Amniotic epithelial cell (primary cell): ENCODE measurements at places on chromosomes 3 and 15.

DNA sequence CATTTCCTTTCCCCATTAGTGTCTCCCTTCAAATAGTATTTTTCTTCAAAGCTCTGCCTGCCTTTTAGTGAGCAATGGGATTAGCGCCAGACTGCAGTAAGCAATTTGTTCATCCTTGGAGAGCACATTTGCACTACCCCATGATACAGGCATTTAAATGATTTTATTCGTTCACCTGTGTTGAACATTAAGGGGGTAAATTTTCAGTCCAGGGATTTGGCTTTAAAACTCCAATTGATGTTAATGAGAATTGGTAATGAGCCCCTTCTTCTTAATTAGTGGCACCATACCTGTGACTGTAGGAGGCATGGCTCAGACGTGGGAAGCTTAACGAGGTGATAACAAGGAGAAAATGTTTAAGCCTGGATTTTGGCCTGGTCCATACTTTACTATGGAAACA, 161.4 kb upstream of the NANOGP8 start:
- DNase-seq: no peak

DNA sequence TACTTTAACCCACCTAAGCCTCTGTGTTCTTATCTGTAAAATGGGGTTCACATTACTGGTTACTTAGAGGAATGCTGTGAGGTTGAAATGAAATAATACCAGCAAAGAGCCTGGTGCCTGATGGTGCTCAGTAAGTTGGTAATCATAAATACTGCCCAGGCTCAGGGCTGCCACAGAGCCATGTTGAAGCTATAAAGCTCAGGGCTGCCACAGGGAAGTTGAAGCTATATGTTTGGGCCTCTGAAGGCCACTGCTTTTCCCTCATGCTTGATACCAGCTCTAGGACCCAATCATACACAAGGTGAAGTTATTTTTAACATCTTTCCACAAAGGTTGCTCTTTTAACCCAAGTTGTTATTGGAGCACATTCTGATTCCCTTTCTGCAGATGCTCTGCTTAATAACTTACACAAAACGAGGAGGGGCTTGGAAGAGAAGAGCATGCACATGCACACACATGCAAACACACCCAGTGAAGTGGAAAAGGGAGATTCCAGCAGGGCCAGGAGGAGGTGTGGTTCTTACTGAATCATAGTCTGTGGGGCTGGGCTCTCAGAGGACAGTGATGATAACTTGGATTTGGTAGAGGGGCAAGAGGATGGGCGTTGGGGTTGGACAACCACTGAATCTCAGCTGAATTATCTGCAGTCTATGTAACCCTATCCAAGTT, 17.4 kb downstream of the PARP14 start:
- DNase-seq: no peak

DNA sequence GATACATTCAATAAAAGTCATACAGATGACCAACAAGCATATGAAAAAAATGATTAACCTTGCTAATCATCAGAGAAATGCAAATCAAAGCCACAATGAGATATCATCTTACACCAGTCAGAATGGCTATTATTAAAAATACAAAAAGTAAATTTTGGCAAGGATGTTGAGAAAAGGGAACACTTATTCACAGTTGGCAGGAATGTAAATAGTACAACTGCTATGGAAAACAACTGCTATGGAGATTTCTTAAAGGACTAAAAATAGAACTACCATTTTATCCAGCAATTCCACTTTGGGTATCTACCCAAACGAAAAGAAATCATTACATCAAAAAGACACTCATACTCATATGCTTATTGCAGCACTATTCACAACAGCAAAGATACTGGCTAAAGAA, 1121.8 kb downstream of the TBL1XR1 start:
- DNase-seq: no peak

- DNase-seq: no peak
Measured at GRCh38 chr3:69330891-69331400, 54.9 kb downstream of the FRMD4B start.

- DNase-seq: peak; percentile 71
Measured at GRCh38 chr3:104717828-104718196, 648.9 kb upstream of the ALCAM start.

- DNase-seq: no peak
Measured at GRCh38 chr3:177624528-177625495, 427.5 kb upstream of the TBL1XR1 start.

DNA sequence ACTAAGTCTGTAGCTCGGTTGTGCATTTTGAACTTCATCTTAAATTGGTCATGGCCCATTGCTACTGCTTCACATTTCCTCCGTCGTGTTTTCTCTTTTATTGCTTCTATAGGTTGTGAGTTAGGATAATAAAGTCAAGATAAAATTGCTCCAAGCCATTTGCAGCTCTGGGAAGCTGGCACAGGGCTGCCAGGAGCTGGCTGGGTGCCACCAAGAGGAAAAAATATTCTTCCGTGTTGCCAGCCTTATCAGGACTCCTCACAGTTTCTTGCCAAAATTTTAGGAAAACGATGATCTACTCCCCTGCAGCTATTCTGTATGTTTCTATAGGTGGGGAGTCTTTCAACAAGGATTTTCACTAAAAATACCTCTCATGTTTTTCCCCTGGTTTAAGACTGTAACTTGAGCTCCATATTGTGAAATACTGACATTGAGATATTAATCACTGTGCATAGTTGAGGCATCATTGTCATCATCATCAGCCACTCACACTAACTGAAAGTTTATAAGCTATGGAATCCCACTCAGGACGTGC, 55.4 kb upstream of the PIAS1 start:
- peak; percentile 84 for DNase-seq

DNA sequence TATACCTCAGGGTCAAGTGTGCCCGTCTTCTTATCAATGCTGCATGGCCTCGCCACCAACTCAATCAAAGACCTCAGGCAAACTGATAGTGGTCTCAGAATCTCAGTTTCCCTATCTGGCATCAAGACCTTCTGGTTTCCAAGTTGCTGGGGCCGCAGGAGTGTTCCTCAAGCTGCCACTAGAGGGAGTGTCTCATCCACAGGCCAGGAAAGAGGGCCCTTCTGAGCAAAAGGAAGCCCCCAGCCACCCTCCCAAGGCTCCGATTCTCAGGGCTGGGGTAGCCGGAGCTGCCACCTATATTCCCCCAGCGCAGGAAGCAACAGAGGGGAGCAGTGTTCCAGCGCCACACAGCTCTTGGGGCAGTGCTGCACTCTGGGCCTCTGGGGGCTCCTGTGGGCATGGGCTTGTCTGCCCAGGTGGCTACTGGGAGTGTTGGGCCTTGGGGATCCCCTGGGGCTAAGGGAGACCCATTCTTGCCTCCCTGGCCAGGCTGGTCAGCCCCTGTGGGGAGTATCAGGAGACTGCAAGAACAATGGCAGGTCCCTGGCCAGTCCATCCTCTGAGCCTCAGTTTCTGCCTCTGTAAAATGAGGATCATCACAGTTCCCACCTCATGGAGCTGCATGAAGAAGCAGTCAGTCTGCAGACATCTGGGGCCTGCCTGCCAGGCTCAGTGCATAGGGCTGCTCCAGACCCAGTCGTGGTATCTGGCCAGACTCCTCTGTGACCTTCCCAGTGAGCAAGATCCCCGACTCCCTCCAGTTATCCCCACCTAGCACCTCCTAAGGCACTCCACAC, 23.4 kb upstream of the SEC13 start:
- DNase-seq: peak; percentile 26

GRCh38 chr15:92405942-92406341, 12.3 kb downstream of the ST8SIA2 start:
- no peak for DNase-seq

DNA sequence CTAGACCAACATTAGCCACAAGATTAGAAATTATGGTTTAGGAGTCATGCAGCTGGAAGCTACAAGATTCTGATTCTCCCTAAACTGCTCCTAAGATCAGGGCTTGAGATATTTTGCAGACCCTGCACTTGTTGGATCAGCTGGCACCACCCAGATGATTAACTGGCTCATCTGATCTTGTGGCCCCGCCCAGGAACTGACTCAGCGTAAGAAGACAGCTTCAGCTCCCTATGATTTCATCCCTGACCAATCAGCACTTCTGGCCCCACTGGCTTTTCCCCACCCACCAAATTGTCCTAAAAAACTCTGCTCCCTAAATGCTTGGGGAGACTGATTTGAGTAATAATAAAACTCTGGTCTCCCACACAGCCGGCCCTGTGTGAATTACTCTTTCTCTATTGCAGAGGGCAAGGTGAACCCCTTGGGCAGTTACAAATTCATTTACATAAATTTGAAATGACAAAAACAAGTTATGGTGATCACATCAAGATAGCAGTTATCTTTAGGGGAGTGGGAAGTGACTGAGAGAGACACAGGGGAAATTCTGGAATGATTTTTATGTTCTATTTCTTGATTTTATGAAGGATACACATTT, 76.5 kb downstream of the CD200R1L start:
- peak; percentile 70 for DNase-seq

GRCh38 chr3:12401208-12401607, 83.1 kb upstream of the TSEN2 start:
- no peak for DNase-seq

GRCh38 chr15:97652700-97653167, 307.8 kb upstream of the ARRDC4 start:
- DNase-seq: no peak

DNA sequence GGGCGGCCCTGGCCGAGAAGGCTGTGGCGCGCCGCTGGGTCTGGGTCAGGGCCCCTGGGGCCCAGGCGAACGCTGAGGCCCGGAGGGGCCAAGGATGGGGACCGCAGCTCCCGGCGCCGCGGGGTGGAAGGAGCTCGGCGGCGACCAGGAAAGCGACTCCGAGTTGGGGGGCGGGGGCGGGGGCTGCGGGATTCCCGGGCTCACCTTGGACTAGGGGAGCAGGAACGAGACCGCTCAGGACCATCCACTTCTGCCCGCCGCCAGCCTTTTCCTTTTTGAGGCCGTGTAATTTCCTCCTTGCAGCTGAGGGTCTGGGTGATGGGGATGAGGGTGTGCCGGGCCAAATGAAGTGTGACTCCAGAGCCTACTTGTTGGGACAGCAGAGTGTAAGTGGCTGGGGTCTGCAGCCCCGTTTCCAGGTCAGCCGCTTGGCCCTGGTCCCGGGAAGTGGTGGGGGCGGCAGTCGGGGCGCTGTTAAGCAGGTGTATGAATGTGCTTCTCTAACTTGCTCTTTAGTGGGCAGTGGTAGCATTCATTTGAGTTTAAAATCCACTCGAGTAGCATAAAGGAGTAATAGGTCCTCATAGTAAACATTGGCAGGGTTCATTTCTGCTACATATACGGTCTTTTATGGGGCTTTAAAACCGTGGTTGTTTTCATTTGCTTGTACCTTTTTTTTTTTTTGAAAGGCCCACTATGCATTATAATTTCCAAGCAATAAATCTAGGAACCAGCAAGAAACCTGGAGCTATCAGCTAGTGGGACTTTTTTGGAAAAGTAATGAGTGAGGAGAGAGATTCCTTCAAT, 717 bp downstream of the PXK start:
- peak; percentile 46 for DNase-seq

DNA sequence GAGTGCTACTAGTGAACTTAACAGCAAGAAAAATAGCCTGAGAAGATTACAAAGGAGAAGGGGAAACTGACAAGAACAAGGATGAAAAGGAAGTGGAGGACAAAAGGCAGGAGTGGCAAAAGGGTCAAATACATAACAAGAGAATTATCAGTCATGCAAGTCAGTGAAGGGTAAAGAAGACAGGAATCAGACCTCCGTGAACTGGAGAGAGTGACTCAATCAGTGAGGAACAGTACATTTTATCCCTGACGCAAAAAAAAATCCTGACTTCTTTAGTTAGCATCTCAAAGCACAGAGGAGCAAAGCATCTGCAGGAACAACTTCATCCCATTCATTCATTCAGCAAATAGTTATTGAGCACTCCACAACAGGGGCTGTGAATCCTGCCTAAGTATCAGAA, 97.8 kb downstream of the SST start:
- DNase-seq: peak; percentile 65

- DNase-seq: peak; percentile 56
Measured at GRCh38 chr3:121998611-121999473, 23.2 kb downstream of the ILDR1 start.

- DNase-seq: no peak
Measured at GRCh38 chr3:31777092-31777491, 204.0 kb downstream of the OSBPL10 start.

DNA sequence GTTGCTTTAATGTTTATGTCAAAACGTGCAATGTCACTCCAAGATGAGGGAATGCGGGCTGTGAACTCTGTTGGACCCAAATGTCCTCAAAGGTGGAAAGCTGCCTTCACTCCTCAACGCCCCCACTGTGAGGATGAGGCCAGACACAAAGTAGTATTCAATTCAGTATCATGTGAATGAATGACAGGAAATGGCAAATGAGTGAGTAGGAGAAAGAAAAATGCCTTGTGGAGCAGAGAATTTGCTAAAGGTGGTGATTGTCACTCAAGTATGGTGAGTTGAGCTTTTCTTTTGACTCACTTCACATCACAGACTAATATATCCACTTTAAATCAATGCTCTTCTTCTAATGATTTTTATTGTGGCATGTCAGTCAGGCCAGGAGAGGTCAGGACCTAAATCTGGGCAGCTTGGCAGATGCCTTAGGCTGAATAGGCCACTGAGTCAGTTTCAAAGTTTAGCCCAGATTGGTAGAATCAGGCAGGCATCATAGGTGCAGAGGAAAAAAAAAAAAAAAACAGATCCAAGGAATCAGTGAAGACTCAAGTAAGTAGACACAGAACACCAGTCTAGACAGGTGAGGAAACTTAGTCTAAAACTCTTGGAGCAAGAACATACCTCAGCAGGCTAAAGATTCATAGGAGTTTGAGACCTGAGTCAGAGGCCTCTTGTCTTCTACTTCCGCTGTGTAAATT, 71.0 kb upstream of the ZBED2 start:
- DNase-seq: no peak

DNA sequence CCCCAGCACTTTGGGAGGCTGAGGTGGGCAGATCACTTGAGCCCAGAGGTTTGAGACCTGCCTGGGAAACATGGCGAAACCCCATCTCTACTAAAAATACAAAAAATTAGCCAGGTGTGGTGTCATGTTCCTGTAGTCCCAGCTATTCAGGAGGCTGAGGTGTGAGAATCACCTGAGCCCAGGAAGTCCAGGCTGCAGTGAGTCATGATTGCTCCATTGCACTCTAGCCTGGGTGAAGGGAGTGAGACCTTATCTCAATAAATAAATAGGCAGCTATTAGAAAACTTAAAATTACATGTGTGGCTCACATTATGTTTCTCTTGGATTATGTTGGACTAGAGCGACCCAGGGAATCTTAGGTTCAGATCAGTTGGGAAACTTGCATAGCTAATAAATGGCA, 69.7 kb downstream of the RPLP1 start:
- no peak for DNase-seq

GRCh38 chr3:179811321-179812095, 158.7 kb downstream of the USP13 start:
- DNase-seq: peak; percentile 89

DNA sequence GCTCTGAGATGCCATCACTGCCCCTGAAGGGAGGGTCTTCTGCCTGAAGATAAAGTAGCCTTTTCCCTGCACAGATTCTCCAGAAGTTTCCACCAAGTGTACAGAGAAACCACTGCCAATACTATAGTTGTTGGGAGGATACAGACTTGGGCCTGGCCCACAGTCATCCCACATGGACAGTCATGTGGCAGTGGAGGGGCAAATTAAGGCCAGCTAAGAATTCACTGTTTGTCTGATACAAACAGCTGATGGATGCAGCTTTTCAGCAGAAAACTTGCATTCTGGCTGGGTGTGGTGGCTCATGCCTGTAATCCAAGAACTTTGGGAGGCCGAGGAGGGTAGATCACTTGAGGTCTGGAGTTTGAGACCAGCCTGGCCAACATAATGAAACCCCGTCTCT, 22.1 kb downstream of the HOMER2 start:
- no peak for DNase-seq
